Thyroid gland (tissue), 4 donors: ENCODE measurements at places on chromosomes 11 and 22.

DNA sequence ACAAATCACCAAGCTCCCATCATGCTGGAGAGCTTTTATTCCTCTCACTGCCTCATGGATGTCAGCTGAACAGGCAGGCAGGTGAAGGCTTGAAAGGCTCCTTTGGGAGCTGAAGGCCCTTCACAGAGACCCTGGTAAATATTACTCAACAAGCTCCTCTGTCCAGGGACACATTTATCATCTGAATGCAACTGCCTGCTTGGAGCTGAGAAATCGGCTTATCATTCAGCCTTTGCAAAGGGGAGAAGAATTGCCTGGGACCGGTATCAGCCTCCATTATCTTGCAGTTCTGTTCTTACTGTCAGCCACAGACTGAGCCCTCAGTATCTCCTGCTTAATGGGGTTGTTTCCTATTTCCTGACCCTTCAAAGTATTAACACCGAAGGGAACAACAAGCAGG is 113.8 kb upstream of the PITPNB start:
- no peak overlapping the region for H3K27ac ChIP-seq
- peaks cover 39% of the 10 kb centered on the region for H3K4me1 ChIP-seq
- no peaks in the 10 kb centered on the region for H3K27me3 ChIP-seq
- H3K36me3 ChIP-seq = no peaks in the 10 kb centered on the region
- no peak overlapping the region for H3K4me3 ChIP-seq
- no peak for DNase-seq

GRCh38 chr11:12674936-12675696 is 895 bp downstream of the TEAD1 start:
- H3K27me3 ChIP-seq = no peaks in the 10 kb centered on the region
- H3K4me3 ChIP-seq = peak overlapping the region; percentile 77
- H3K4me1 ChIP-seq = peaks cover 36% of the 10 kb centered on the region
- no peaks in the 10 kb centered on the region for H3K36me3 ChIP-seq

GRCh38 chr22:36331912-36332622 is 55.7 kb downstream of the MYH9 start:
- peaks cover 23% of the 10 kb centered on the region for H3K36me3 ChIP-seq
- peak; percentile 77 for DNase-seq
- H3K4me1 ChIP-seq = peaks cover 92% of the 10 kb centered on the region

- no peaks in the 10 kb centered on the region for H3K36me3 ChIP-seq
- H3K4me1 ChIP-seq = no peaks in the 10 kb centered on the region
- no peak overlapping the region for H3K4me3 ChIP-seq
- H3K27ac ChIP-seq = no peak overlapping the region
- no peaks in the 10 kb centered on the region for H3K27me3 ChIP-seq
Observed at GRCh38 chr11:22516111-22516510, 109.5 kb downstream of the FANCF start.

DNA sequence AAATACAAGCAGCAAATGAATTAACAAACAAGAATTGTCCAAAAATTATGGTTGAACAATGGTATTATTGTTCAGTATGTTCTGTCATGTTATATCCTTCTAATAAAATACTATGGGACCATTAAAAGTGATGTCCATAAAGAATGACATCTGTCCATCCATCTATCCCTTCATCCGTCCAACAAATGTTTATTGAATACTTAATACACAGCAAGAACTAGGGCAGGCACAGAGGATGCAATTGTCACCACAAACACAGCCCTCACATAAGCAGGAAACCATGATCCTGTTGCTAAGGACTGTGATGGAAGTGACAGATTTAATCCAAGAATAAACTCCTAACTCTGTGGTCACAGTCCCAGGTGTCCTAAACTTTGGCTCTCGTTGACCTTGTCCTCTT is 20.7 kb upstream of the B3GAT1 start:
- no peak for DNase-seq
- H3K27me3 ChIP-seq = no peaks in the 10 kb centered on the region
- H3K4me3 ChIP-seq = no peak overlapping the region
- no peaks in the 10 kb centered on the region for H3K36me3 ChIP-seq
- H3K4me1 ChIP-seq = no peaks in the 10 kb centered on the region
- H3K27ac ChIP-seq = no peak overlapping the region

- H3K4me1 ChIP-seq = peaks cover 7% of the 10 kb centered on the region
- no peaks in the 10 kb centered on the region for H3K27me3 ChIP-seq
- no peak for DNase-seq
- no peak overlapping the region for H3K27ac ChIP-seq
- no peaks in the 10 kb centered on the region for H3K36me3 ChIP-seq
- no peak overlapping the region for H3K4me3 ChIP-seq
Observed at GRCh38 chr11:121588747-121589146, 136.0 kb upstream of the SORL1-AS1 start.

GRCh38 chr11:10581481-10582019 is 13.1 kb upstream of the LYVE1 start:
- H3K27ac ChIP-seq = peak overlapping the region; percentile 56
- DNase-seq = no peak
- H3K27me3 ChIP-seq = no peaks in the 10 kb centered on the region
- H3K4me1 ChIP-seq = peaks cover 4% of the 10 kb centered on the region
- H3K36me3 ChIP-seq = no peaks in the 10 kb centered on the region

DNA sequence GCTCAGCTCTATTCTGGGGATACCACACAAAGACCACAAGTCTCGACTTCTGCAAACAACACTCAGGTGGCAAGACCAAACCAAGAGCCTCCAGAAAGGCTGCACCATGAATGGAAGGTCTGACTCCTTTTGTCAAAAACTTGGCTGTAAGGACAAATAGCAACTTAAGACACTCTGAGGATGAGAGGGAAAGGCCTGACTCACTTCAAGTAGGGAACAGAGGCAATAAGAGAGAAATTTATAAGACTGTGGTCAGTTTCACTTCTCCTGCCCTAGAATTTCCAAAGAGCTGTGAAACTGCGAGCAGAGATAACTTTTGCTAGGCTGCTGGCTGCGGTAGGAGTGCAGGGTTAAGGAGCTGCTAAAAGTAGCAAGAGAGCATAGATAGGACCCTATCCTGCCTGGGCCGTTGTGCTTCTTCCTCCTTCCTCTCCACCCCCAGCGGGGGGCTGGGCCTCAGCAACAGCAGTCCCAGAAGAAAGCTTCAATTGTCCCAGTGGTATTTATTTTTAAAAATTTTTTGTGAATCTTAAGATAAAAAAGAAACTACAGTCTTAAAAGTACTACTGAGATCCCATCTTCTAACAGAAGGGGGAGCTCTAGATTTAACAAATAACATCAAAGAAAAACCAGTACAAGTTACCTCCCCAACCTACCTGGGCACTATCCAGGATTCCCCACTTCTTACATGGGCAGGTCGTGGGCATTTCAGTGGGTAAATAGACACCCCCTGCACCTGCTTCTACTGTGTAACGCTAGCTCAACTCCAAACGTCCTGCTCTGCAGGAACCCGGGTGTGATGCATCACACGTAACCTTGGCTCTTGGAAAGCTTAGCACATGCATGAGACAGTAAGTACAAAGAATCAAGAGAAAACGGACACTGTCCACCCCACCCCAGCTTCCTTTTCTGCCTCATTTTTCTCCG is 66.4 kb downstream of the SGSM3 start:
- peaks cover 6% of the 10 kb centered on the region for H3K36me3 ChIP-seq
- no peaks in the 10 kb centered on the region for H3K27me3 ChIP-seq
- no peak overlapping the region for H3K4me3 ChIP-seq
